ENCODE measurements at places on chromosomes 11 and 22. TPM values are rescaled to one million over a fixed set of nuclear protein-coding genes. Genes with fewer than 3 reads are reported as not detected.

- DNase-seq = no peak
These were observed 468.9 kb downstream of the LUZP2 start for GRCh38 chr11:24965748-24966147.

- DNase-seq = no peak
These were observed 58.3 kb downstream of the CEP164 start for GRCh38 chr11:117385906-117386305.

DNA sequence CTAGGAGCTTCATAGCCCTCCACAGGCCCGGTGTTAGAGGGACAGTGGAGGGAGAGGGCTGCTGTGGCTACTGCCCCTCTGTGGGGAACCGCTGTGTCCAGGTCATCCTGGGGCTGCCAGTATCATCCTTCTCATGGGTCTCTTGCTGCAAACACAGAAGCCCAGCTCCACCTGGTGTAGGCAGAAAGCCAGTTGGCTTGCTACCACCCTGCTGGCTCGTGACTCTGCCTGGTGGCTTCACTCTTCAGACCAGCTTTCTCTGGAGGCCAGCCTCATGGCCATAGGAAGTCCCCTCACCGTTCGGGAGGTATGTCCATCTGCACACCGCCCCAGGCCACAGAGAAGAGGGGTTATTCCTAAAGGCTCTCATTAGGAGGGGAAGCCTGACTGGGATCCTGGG is 19.4 kb upstream of the SUSD2 start:
- DNase-seq = no peak

DNA sequence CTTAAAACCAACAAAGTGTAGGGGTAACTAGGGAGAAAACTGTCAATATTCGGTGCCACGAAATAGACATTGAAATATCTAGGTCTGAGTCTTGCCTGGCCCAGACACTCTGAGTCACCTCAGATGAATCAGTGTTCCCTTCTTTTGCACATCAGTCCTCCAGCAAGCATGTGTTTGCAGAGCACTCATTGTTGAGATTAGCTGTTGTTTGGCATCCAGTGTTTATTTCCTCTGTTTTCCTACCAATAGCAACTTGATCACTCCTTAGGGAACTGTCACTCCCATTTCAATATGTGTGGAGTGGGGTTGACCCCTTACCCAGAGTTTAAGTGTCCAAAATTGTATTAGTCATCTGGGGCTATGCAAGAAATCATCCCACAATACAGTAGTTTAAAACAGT is 4.7 kb upstream of the ASCC2 start:
- no peak for DNase-seq

DNA sequence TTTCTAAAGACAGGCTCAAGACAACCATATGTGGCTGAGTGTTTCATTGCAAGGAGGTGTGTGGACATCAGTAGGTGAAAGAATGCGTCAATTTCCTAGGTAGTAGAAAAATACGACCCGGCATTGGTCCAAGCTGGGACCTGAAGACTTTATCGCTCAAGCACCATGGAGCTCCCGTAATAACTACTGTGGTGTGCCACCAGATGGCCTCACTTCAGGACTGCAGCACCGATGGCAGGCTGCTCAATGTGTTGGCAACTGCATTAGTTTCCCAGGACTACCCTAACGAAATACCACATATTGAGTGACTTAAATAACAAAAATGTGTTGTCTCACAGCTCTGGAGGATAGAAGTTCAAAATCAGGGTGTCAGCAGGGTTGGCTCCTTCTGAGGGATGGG is 72.4 kb upstream of the FAT3 start:
- DNase-seq = no peak

DNA sequence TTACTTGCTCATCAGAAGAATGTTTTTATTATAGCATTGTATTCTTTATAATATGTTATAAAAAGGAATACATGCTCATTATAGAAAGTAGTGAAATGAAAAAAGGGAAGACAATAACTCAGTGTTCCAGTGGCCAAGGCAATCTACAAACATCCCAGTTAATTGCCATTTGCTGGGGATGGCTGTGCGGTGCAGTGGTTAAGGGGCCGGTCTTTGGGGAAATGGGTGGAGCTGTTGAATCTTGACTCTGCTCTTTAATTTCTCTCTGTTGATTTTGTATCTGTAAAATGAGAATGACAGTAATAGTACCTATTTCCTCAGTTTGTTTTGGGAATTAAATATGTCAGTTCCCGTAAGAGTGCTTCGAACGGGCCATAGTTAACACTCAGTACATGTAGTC is 212.7 kb upstream of the TBCEL start:
- DNase-seq = no peak

GRCh38 chr22:41550952-41551491 is 6.8 kb upstream of the POLR3H start:
- peak; percentile 84 for DNase-seq

- DNase-seq = no peak
These were observed 122.7 kb upstream of the GUCY1A2 start for GRCh38 chr11:107140983-107141382.

GRCh38 chr22:48403521-48404403 is 1423.9 kb downstream of the BRD1 start:
- DNase-seq = no peak

DNA sequence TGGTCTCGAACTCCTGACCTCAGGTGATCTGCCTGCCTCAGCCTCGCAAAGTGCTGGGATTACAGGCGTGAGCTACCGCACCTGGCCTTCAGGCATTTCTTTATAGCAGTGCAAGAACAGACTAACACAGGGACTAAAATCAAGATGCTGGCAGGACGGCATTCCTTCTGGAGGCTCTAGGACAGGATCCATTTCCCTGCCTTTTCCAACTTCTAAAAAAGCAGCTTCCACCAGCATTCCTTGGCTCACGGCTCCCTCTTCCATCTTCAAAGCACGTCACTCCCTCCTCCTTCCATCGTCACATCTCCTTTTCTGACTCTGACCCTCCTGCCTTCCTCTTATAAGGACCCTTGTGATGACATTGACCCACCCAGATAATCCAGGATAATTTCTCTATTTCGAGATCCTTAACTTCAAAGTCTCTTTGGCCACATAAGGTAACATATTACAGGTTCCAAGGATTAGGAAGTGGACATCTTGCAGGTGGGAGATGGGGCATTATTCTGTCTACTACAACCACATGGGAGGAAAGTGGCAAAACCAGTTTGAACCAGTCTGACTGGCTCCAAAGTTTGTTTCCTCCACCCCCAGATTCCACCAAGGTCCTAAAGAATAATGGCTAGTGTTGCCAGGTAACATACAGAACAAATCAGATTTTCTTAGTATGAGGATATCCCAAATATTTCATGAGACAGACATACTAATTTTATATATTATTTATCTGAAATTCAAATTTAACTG is 172.5 kb downstream of the MN1 start:
- peak; percentile 49 for DNase-seq

DNA sequence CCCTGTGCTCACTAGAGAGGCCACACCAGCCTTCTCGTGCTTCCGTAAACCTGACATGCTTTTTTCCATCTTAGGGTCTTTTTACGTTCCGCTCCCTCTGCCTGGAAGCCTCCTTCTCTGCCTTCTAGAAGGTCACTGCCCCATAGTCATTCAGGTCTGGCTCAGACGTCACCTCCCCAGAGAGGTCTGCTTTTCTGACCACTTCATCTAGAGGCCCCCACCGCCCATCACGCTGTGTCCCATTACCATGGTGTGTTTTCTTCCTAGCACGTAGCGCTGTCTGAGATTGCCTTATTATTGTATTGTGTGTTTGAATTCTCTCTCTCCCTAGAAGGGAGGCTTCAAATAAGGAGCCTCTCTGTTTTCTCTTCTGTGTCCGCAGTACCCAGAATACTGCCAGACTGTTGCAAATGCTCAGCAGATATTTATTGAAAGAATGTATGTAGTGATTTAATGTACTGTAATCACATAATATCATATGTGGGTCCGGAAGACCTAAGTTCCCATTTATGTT is 10.0 kb downstream of the TAB1 start:
- no peak for DNase-seq

- DNase-seq = no peak
These were observed 293.2 kb downstream of the NELL1 start for GRCh38 chr11:20962581-20962980.

GRCh38 chr11:6693342-6694228 is 10.4 kb upstream of the MRPL17 start:
- DNase-seq = no peak

GRCh38 chr22:35978889-35979288 is 49.7 kb downstream of the RBFOX2 start:
- DNase-seq = no peak

The IGSF22 gene
- total RNA-seq = 0.77 TPM

The SYVN1 gene
- total RNA-seq = 80.7 TPM

The FOLH1 gene
- 1.5 TPM for total RNA-seq

The CHEK1 gene
- 5.8 TPM for total RNA-seq

The AAMDC gene
- 29.4 TPM for total RNA-seq

The MUC15 gene
- total RNA-seq = 10.5 TPM

The NNMT gene
- total RNA-seq = 276 TPM
